ENCODE measurements at places on chromosomes 6 and 20.

DNA sequence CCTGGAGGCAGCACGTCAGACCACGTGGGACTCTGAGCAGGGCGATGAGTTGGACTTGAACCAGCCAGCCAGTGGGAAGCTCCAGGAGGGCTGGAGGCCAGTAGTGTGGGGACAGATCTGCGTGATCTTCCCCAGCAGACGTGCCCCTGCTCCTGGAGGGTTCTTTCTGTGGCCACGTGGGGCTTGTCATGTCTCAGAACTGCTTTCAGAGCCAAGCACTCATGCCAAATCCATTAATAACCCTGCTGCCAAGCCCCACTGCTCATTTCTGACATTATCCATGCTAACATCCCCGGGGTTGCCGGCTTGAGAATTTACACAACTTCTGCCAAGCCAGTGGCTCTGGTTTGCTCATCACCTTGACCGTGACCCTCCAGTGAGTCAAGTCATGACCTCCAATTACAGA lies 38.3 kb downstream of the SIRPA start:
- DNase-seq, result no peak

DNA sequence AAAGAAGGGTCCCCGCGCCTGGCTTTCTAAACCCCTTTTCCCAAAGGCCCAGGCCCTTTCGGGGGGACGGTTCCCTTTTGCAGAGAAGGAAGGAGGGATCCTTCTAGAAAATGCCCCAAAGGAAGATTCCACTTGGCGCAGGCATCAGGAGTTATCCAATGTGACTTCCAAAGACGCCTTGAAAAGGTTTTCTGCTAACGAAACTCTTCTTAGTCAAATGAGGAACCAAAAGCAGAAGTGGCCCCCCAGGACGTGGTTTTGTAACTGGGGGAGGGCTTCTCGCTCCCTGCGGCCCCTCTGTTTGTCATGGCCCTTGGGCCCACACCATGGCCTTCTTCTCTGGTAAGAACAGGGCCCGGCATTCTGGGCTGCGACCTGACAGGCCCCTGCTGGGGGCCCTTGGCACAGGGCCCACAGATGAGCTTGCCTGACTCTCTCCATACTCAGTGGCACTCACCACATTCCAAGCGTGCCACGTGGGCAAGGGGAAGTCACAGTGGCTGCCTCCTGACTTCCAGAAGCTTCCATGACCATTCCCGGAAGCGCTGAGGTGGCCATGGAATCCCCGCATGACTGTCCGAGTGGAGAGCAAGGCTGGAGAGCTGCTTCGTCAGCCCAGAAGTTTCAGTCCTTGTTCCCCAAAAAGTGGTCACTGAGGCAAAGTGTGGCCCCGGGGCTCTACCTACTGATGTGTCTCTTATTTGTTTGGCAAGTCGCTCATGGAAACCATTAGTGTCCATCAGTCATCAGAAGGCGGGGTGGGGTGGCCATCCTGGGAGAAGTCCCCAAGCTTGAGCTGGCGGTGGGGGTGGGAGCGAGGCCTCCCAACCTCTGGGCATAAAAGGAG lies 834 bp upstream of the CTSZ start:
- no peak for DNase-seq

DNA sequence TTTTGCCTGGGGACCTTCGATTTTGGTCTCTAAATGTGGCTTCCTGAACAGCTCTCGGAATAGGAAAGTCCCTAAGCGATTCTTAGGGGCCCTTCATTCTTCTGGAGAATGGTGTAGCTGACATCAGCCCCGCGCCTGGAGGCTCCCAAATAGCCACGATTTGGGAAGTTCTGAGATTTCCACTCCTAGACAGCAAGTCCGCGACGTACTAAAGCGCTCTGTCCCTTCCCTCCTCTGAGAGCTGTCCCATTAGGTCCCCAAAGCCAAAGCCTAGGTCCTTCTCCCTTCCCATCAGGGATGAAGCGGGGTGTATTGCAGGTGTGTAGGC lies 756 bp downstream of the MOXD1 start:
- no peak for DNase-seq

- DNase-seq, result no peak
These were observed 637.4 kb upstream of the MARCKS start for GRCh38 chr6:113219783-113220182.

DNA sequence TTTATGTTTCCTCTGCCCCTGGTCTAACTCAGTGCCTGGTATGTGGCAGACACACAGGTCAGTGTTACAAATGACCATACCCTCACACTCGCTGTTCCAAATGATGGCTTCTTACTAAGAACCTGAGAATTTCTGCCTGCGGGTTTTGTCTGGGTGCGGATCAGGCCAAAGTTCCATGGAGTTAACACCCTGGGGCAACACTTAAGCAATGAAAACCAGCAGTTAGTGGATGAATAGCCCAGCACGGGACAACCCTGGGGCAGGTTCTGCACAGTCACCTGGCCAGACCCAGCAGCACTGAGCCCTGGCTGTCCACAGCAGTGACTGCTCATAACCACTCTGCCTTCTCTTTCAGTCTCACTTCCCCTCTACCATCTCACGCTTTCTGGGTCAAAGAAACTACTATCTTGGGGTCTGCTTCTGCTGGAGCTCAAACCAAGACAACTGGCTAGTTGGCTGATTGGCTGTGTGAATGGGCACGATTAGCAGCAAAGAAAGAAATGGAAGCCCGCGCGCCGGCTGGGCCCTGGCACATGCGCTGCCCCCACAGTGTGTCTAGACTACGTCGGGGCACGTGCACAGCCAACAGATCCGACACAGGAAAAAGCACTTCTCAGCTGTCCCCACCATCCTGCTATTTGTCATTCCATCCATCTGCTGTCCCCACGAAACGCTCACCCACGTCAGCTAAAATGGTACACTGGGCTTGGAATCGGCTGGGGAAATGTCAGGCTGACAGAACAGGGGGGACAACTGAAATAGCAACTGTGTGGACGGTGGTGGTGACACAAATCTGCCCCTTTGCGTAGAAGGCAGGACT lies 36.6 kb downstream of the MGME1 start:
- no peak for DNase-seq

DNA sequence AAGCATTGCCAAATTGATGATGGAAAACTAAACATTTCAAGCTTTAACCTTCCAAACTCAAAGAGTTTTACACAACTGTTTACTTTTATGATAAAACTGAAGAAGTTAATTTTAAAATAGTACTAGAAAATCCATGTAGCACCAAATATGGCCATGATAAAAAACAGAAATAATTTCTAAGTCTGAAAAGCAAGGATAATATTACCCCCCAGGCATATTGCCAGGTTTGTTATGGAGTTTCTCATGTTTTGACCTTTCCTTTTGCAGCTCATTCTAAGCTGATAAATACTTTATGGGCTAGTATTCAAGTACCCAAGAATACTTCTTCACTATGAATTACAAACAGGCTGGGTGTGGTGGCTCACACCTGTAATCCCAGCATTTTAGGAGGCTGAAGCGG lies 209.9 kb upstream of the ZFP64 start:
- no peak for DNase-seq

DNA sequence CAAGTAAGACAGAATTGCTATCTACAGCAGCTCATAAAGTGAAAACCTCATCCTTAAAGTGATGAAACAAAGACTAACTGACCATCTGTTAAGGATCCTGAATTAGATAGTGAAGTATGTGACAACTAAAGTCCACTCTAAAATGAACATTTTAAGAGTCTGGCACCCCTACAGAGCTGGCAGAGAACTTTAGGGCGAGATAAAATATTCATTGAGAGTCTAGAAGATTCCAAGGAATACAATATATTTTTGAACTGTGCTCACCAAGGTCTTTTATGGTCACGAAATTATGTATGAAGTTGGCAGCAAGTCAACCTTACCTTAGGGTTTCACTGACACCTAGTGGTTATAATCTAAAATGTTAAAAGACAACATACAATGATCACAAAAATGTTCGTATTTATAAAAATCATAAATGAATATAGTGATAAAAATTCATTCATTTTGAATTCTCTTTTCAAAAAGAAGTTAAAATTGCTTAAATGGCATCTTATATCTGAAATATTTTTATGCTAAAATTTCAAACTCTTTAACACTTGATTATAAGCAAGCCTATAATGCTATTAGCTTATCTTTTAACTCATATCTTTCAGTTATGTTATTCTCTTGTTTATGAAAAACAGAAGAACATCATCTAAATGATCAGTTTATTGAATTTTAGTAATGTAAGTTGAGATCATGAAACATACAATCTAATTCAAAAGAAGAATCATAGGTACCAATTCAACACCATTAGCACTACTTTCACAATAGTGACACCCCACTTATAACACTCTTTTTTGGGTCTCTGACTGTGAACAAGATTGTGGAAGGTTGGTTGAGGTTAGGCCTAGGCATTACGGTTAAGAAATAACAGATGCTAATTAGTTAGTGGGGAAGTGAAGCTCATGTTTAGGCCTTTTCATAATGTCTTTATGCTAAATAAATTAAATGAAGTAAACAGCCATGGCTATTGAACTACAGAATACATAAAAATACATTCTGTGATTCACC lies 27.5 kb downstream of the RSPH3 start:
- no peak for DNase-seq

DNA sequence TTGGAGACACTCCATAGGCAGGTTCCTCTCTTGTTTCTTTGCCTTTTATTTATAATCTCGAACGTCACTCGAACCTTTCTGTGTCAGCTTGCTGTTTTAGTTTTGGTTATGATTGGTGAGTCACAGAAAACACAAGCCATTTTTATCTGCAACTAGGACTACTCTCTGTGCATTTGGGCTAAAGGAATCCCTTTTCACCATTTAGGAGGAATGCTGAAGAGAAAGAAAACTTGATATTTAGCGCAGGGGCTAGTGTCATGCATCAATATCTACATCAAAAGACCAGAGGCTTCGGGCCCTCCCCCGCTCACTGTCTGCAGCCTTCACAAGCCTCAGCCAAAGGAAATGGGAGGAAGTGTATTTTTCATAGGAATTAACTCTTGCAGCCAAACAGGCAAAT lies 507.8 kb upstream of the CITED2 start:
- no peak for DNase-seq

DNA sequence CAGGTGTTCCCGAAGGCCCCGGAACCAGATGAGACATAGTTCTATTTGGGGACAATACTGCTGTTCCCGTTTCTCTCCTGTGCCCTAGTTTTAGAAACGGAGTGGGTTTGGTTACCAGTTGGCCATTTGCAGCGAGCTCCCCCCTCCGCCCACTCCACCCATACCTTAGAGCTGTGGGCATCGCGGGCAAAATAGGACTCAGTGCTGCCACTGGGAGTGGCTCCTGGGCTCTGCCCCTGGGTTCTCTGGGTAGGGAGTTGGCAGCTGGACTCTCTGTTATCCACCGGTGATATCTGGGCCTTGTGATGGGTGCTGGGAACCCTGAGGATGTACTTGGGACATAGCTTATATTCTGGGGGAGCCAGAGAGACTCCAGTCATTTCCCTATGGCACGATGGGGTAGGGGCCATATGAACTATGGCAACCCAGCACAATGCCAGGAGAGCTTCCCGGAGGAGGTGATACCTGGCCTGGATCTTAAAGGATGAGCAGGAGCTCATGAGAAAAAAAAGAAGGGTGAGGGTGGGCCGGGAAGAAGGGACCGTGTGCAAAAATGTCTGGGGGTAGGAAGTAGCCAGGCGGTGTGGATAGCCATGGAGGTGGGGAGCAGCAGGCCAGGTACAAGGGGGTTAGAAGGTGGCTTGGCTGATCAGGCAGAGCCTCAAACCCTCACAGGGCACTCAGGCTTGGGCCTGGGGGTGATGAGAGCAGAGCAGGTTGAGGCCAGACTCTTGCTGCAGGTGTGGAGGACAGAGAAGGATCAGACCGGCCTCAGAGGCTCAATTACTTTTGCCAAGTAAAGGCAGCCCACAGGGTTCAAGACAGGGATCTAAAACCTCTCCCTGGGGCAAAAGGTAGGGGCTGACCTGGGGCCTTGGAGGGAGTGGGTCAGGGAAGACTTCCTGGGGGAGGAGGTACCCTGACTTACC lies 9.6 kb downstream of the SRC start:
- no peak for DNase-seq

- DNase-seq, result no peak
These were observed 61.0 kb upstream of the SCGN start for GRCh38 chr6:25590986-25591385.

- no peak for DNase-seq
These were observed 297.7 kb downstream of the DOK5 start for GRCh38 chr20:54772893-54773642.

GRCh38 chr6:105191351-105191750 lies 11.5 kb upstream of the POPDC3 start:
- no peak for DNase-seq

DNA sequence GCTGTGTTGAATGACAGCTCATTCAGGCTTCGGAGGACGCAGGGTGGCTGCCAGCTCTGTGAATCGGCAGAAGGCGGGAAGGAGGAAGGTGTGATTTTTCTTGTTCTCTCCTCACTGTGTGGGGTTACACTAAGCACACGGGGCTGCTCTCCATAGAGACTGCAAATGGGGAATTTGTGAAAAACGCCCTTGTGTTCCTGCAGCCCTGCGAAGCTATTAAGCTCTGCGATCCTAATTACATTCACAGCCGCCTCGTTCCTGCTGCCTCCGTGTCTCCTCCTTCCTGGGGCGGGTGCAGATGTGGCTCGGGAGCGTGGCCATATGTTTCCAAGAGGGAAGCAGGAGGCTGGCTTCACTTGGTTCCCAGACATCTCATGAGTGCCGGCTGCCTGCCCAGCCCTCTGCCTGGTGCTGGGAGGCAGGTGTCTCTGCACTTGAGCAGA lies 124.0 kb downstream of the TOX2 start:
- DNase-seq, result no peak

- no peak for DNase-seq
These were observed 16.7 kb upstream of the MYCT1 start for GRCh38 chr6:152680879-152681517.

GRCh38 chr6:6610031-6610591 lies 21.6 kb downstream of the LY86 start:
- DNase-seq, result no peak

DNA sequence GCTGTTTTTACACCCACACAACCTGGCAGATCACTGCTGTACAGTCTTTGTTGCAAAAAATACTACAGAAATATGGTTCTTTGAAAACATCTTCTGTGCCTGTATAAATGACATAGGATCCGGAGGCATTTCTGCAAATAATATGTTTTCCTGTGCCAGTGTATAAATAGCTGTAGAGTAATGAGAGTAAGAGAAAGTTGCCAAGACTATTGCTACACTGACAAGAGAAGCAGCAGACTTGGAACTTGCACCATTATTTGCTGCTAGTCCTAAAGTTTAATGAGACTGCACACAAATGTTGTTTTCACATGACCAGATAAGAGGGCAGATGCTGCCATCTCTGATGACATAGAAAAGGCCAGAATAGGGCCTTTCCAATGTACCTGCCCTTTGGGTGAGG lies 50.0 kb upstream of the DTNBP1 start:
- no peak for DNase-seq

GRCh38 chr6:170451762-170452651 lies 101.1 kb downstream of the PSMB1 start:
- DNase-seq, result no peak

GRCh38 chr6:132936646-132937045 lies 122.3 kb downstream of the RPS12 start:
- no peak for DNase-seq

- DNase-seq, result no peak
These were observed 454.5 kb upstream of the JAG1 start for GRCh38 chr20:11128220-11128718.

- DNase-seq, result no peak
These were observed 66.9 kb downstream of the BLOC1S5 start for GRCh38 chr6:7997286-7997685.

GRCh38 chr20:45465491-45466266 lies 3.9 kb upstream of the WFDC2 start:
- DNase-seq, result no peak
